ENCODE measurements at places on chromosomes 5 and 9. TPM values are rescaled to one million over a fixed set of nuclear protein-coding genes. Genes with fewer than 3 reads are reported as not detected.

The C5orf52 gene
- total RNA-seq, result not detected

The OR1J2 gene
- total RNA-seq, result not detected

The DMRT3 gene
- not detected for total RNA-seq

The SELENOP gene
- total RNA-seq, result 11.4 TPM

The CCL27 gene
- not detected for total RNA-seq

The CTNND2 gene
- 4.5 TPM for total RNA-seq

The PCDHGA11 gene
- 5.3 TPM for total RNA-seq

The FOXD4L6 gene
- 0.18 TPM for total RNA-seq

DNA sequence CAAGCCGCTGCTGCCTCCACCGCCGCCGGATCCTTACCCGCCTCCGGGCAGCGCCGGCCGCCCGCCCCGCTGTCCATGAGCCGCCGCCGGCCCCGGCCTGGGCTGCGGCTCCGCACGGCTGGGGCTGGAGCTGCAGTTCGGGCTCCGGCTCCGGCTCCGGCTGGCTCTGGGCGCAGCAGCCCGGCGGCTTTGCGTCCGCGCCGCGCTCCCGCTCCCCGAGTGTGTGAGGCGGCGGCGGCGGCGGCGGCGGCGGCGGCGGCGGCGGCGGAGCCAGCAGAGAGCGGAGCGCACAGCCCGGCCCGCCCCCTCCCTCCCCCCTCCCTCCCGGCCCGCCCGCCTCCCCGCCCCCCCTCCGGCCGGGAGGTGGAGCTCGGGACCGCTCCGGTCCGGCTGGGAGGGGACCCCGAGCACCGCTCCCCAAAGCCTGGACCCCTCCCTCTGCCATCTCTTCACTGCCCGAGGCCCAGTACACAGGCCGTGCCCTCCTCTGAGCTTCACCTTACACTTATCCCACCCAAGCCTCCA, at the start of gene PCDH1:
PCDH1 (minus strand) TSS at position 225 of the 525 bp plus-strand sequence; CDS start at position 77, 148 bp downstream.
- peaks cover 62% of the 10 kb centered on the region for H3K27me3 ChIP-seq
- H3K4me3 ChIP-seq, result peak within 1 kb of the TSS; percentile 46
- H3K4me1 ChIP-seq, result peaks cover 24% of the 10 kb centered on the region
- H3K27ac ChIP-seq, result no peak within 1 kb of the TSS

DNA sequence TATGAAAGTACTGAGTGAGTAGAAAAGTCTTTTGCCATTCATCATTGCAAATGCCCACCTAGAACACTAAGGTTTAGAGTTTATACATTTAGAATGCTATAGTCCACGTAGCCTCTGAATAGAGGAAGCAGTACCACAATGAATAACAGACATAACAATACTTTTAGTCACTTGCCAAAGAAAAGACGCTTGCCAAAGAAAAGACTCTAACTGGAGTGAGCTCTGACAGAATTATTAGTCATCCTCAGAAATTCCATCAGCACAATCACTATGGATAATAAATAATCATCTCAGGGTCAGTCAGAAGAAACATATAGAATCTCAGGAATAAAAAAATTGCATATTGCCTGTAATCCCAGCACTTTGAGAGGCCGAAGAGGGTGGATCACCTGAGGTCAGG, 168.5 kb upstream of the TARS1 start:
- no peaks in the 10 kb centered on the region for H3K36me3 ChIP-seq
- H3K27ac ChIP-seq, result peak overlapping the region; percentile 89
- H3K4me1 ChIP-seq, result peaks cover 22% of the 10 kb centered on the region
- H3K4me3 ChIP-seq, result no peak overlapping the region
- no peaks in the 10 kb centered on the region for H3K27me3 ChIP-seq

DNA sequence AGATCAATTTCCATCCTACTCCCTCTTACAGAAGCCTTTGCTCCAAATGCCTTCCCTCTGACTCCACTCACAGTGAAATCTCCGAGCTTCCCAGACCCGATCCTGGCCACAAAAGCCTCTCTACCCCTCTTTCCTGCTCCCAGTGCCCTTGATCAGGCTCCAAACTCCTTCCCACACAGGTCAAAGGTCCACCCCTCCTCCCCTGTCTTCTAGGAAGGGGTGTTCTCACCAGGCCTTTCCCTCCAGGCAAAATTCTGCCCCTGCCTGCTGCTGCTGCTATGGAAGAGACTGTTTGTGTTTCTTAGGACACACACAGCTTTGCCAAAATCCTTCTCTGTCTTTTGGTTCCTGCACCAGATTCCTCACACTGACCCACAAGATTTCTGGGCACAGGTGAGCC, 85.8 kb upstream of the ALDH1A1 start:
- H3K4me3 ChIP-seq, result no peak overlapping the region
- no peaks in the 10 kb centered on the region for H3K36me3 ChIP-seq
- peak; percentile 47 for DNase-seq
- no peak overlapping the region for H3K27ac ChIP-seq
- H3K4me1 ChIP-seq, result peaks cover 6% of the 10 kb centered on the region
- no peaks in the 10 kb centered on the region for H3K27me3 ChIP-seq

- no peak overlapping the region for H3K4me3 ChIP-seq
- H3K4me1 ChIP-seq, result no peaks in the 10 kb centered on the region
- no peak overlapping the region for H3K27ac ChIP-seq
- H3K27me3 ChIP-seq, result no peaks in the 10 kb centered on the region
- no peaks in the 10 kb centered on the region for H3K36me3 ChIP-seq
- DNase-seq, result no peak
Measured at GRCh38 chr9:120066315-120066714, 513.7 kb downstream of the CDK5RAP2 start.

DNA sequence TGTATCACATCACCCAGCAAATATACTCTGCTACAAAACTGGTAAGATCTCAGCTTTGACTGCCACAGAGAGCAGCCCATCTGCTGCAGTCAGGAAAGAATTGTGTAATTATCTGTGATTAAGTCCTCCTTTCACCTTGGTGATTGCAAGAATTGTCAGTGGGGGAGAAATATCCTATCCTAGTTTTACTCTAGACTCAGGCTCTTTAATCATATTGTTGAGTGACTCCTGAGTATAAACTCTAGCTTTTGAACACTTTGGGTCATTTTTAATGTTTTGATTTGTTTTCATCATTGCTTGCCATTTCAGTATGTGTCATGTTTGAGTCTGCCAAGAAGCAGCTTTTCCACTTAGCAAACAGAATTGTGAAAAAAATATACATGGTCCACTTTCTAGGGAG, 32.1 kb downstream of the VCAN start:
- H3K27ac ChIP-seq, result peak overlapping the region; percentile 5
- no peak overlapping the region for H3K4me3 ChIP-seq
- peak; percentile 30 for DNase-seq
- H3K27me3 ChIP-seq, result no peaks in the 10 kb centered on the region
- H3K36me3 ChIP-seq, result peaks cover 43% of the 10 kb centered on the region
- H3K4me1 ChIP-seq, result peaks cover 2% of the 10 kb centered on the region

DNA sequence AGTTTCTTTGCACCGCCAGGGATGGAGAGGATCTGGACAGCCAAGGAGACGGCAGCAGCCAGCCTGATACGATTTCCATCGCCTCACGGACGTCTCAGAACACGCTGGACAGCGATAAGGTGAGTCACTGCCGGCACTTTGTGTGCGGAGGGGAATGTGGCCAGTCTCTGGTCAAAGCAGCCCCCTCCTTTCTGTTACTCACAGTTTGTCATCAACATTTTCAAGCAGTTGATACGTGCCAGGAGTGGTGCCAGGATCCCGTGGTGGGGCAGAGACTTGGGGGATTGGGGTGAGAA, 175.1 kb upstream of the OTULINL start:
- H3K27me3 ChIP-seq, result no peaks in the 10 kb centered on the region
- H3K4me3 ChIP-seq, result no peak overlapping the region
- H3K27ac ChIP-seq, result peak overlapping the region; percentile 93
- DNase-seq, result peak; percentile 97

GRCh38 chr9:69130456-69131441, 43.3 kb upstream of the TJP2 start:
- no peaks in the 10 kb centered on the region for H3K27me3 ChIP-seq
- H3K27ac ChIP-seq, result peak overlapping the region; percentile 2
- H3K4me1 ChIP-seq, result peaks cover 19% of the 10 kb centered on the region
- DNase-seq, result peak; percentile 96
- no peak overlapping the region for H3K4me3 ChIP-seq

DNA sequence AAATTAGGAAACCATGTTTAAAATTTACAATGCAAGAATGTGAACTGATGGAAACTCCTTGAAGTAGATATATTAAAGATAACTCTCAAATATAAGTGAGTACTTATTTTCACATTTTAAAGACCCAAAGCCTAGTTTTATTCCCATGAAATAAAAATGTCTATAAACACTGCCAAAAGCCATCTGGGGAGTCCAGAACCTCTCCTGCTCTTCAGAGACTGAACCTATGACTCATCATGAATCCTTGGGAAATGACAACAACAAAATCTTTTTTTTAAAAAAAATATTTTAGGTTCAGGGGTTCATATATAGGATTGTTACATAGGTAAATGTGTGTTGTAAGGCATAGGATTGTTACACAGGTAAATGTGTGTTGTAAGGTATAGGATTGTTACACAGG, 33.8 kb upstream of the FYB1 start:
- no peak overlapping the region for H3K4me3 ChIP-seq
- H3K27ac ChIP-seq, result no peak overlapping the region
- H3K27me3 ChIP-seq, result no peaks in the 10 kb centered on the region
- no peak for DNase-seq
- H3K36me3 ChIP-seq, result no peaks in the 10 kb centered on the region

GRCh38 chr9:131361202-131361833, 32.6 kb upstream of the PRRC2B start:
- peaks cover 3% of the 10 kb centered on the region for H3K4me1 ChIP-seq
- H3K27ac ChIP-seq, result no peak overlapping the region
- no peaks in the 10 kb centered on the region for H3K27me3 ChIP-seq

DNA sequence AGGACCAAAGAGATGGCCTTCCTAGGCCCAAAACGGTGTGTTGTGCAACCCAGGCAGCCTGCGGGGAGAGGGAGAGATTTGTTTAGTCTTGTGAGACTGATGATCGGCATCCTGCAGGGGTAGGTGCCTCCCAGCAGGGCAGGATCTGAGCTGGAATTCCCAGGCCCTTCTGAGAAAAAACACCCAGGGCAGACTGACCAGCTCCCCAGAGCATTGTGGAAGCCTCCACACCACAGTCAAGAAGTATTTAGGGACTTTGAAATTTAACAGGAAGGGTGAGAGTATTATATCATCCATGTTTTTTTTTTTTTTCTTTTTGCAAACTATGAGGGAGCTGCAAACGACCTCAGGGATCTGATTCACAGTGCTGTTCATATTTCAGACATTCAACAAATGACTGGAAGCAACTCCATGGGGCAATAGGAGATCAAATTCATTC, 104.5 kb upstream of the LHFPL2 start:
- H3K27me3 ChIP-seq, result peaks cover 18% of the 10 kb centered on the region
- no peak overlapping the region for H3K4me3 ChIP-seq
- DNase-seq, result no peak
- H3K36me3 ChIP-seq, result no peaks in the 10 kb centered on the region
- peaks cover 12% of the 10 kb centered on the region for H3K4me1 ChIP-seq

DNA sequence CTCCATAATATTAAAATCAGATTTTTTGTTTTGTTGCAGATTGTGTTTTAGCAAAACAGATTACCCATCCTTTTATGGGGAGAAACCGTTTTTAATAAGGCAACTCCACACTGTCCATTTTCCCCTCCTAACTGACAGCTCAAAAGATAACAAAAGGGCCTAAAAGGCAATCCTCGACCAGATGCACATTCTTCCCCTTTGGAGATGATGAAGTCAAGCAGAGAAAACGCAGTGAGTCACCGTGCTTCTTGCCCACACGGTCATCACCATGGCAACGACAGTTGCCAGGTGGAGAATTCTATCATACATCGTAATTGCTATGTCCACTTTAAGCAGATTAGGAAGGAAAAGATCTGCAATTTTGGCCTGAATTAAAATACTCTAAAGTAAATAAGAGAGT, 96.4 kb downstream of the DIRAS2 start:
- peak overlapping the region; percentile 49 for H3K27ac ChIP-seq
- no peaks in the 10 kb centered on the region for H3K36me3 ChIP-seq
- peak; percentile 91 for DNase-seq
- H3K4me3 ChIP-seq, result no peak overlapping the region

DNA sequence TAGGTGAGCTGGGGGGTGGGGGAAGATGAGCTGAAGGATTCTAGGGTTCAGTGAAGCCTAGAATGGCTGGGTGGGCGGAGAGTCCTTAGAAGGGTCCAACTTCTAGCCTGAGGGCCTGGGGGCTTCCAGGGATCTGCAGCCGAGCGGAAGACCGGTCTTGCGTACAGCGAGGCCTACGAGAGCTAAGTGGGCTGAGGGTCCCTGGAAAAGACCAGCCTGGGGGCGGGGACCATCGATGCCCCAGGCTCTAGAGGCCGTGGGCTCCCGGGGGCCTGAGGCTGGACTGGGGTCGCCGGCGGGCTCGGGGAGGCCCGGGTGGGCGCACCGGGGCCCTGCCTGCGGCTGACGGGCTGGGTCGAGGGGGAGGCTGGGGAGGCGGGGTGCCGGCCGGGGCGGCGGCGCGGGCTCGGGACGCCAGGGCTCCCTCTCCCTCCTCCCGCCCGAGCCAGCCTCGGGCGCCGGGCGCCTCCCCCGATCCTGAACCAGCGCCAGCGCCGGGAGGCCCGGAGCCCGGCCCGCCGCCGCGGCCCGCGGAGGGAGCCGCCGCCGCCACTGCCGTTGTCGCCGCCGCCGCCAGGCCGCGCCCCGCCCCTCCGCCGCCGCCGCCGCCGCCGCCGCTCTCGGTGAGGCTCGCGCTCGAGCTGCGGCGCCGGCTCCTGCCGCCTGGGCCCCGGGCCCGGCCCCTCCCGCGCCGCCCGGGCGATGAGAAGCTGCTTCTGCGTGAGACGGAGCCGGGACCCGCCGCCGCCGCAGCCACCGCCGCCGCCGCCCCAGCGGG, at the start of gene MVB12B:
MVB12B (plus strand) TSS at position 602 of the 778 bp plus-strand sequence; CDS start at position 703, 101 bp downstream.
- peak within 1 kb of the TSS; percentile 74 for H3K27ac ChIP-seq
- H3K36me3 ChIP-seq, result no peaks in the 10 kb centered on the region
- no peaks in the 10 kb centered on the region for H3K27me3 ChIP-seq
- peaks cover 6% of the 10 kb centered on the region for H3K4me1 ChIP-seq
- DNase-seq, result no peak

GRCh38 chr5:142770650-142771609, 753 bp downstream of the ARHGAP26 start:
- DNase-seq, result no peak
- peaks cover 8% of the 10 kb centered on the region for H3K4me1 ChIP-seq
- peaks cover 10% of the 10 kb centered on the region for H3K27me3 ChIP-seq

DNA sequence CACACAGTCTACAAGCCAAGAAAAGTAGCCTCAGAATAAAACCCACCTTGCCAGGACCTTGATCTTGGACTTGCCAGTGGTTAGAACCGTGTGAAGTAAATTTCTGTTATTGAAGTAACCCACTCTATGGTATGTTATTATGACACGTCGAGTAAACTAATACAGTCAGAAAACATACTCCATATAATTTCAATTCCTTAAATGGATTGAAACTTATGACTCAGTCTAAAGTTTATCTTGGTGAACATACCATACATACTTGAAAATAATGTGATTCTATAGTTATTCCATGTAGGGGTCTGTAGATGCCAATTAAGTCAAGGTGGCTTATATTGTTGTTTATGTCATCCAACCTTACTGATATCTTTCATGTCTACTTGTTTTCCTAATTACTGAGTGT, 950.7 kb downstream of the TLE4 start:
- H3K36me3 ChIP-seq, result no peaks in the 10 kb centered on the region
- no peak overlapping the region for H3K27ac ChIP-seq
- no peak overlapping the region for H3K4me3 ChIP-seq
- H3K4me1 ChIP-seq, result no peaks in the 10 kb centered on the region
